SK-MEL-5 (cell line): ENCODE measurements at places on chromosomes 6 and 20.
A peak's percentile ranks its signal among the peaks of the same experiment; 100 is the strongest.

DNA sequence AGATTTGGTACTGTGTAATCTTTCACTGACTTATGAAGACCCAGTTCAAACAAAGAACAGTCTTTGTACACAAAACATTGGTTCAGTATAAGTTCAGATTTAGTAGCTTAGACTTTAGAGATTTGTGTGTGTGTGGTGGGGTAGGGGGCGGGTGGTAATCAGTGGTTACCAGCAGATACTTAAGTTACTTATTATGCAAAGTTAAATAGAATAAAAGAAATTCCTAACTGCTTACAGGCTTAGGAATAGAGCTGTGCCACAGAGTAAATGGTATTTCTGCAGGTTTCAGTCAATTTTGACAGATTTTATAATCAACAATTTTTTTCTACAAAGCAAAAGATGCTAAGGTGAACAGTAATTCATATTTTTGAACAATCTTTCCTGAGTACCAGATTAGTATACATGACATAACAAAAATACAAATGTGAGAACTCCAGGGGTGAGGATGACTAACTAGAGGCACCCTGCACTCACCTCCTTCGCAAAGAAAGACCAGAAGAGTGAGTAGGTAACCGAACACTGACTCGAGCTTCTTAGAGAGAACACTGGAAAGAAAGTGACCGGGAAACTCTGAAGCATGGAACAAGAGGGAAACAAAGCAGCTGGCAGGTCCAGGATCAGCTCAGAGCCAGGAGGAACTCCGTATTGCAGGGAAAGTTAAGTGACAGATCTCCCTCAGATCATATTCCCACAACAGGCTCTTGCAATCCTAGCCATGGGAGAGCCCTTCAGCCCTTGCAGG lies 560.6 kb downstream of the COL12A1 start:
- no peak for DNase-seq

- no peak for DNase-seq
Measured at GRCh38 chr6:135008072-135008940, 46.3 kb downstream of the HBS1L start.

GRCh38 chr20:11205769-11206362 lies 532.1 kb upstream of the JAG1 start:
- peak; percentile 60 for DNase-seq

DNA sequence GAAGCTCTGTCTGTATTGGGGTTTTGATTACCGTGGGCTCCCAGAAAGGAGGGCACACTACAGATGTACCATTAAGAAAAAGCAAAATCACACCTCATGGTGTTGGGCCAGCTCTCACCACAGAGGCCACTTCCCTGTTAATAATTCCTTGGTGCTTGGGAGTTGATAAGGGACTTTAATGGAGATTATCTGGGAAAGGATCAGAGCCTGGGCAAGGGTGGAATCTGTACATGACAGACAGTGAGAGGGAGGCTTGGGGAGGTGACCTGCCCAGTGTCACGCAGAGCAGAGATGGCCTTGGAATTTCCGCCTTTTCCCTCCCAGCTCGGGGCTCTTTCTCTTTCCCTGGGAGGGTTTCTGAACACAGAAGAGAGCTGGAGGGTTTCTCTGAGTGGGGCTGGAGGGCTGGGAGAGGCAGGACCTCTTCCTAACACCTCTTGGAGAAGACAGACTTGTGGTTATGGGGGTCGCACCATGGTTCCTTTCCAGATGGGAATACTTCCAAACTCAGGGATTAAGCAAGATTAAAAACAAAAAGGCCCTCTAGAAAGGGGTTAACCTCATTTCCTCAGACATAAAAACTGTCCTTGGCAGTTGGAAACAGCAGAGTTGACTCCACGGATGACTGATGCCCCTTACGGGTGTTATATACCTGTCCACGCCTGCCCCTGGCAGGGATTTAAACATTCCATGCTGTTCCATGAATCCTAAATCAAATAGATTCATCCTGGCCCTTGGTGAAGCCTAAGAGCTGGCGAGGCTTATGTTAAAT lies 16.8 kb upstream of the KCNK16 start:
- no peak for DNase-seq

GRCh38 chr6:134175532-134176263 lies 123.3 kb upstream of the SLC2A12 start:
- peak; percentile 51 for DNase-seq

DNA sequence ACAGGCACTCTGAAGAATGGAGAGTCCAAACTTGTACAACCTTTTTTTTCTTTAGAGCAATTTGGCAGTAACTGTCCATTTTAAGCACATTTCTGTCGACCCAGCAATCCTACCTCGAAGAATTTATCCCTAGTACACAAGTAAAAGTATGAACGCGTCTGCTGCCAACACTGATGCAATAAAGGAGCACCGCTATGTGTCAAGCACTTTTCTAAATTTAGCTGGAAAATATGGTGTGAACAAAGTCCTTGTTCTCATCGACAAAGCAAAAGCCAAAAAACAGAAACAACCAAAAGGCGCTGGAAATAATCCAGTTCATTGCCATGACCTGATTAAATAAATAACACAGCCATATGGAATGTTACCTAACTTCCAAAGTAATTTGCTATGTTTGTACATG lies 1.1 kb downstream of the DPM1 start:
- no peak for DNase-seq

DNA sequence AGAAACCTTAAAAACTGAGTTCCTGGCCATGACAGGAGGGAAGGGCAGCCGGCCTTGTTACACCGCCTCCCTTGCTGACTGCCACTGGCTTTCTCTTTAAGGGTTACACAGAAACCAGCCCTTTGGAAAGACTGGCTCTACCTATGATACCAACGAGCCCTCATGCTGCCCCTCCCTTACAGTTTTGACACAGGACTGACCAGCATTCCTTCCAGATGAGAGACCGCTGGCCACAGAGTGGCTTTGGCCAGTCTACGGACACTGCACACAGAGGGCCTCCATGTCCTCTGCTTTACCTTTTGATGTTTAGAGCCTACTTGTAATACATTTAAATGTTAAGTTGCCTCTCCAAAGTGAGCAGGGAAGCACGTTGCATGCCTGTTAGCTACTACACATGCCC lies 243.2 kb upstream of the GMDS start:
- no peak for DNase-seq

DNA sequence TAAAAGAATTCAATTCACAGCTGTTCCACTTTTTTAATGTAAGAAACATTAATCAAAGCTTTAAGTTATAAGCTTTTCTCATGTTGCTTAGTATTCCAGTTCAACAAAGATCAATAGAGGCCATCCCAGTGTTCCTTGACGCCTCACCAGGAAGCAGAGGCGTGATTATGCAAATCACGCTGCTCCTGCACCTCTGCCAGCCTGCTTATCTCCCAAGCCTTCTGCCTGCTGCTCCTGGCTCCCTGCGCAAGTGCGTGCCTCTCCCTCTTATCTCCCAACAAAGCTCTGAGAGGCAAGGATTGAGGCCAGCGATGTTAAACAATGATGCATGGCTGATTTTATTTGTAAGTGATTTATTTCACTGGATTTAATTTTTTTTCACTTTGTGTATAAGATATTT lies 42.8 kb downstream of the INSM1 start:
- DNase-seq: no peak

GRCh38 chr6:143368426-143368825 lies 82.1 kb downstream of the ADAT2 start:
- no peak for DNase-seq

DNA sequence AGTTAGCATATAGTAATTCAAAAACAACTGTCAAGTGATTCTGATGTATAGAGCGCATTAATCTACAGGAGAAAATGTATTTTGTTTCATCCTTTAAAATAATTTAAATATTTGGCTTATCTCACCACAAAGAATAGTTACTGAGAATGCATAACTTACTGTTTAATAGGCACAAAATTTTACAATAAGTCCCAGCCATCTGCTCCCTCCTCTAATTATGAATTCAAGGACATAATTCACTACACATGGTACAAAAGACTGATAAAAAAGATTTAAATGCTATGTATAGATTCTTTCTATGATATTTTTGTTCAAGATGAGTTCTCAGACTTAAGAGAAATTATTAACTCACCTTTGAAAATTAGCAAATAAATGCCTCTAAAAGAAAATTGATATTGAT lies 242.0 kb downstream of the FUT9 start:
- no peak for DNase-seq

DNA sequence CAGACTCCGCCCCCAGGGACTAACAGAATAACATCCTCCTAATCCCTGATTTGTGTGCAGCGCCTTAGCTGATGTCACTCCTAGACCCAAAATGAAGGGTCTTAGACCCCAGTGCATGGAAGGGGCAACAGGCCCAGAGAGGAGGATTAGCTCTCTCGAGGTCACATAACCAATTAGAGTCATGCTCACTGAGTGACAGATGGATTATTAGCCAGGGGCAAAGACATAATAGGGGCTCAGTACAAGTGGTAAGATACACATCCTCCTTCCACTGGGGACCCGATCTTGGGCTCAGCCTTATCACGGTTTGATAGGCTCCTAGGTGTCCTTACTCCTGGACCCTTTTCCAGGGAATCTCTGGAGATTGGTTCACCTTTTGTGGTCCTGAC lies 858 bp downstream of the TP53INP2 start:
- no peak for DNase-seq

GRCh38 chr6:64985726-64986125 lies 721.3 kb downstream of the EYS start:
- DNase-seq: no peak

DNA sequence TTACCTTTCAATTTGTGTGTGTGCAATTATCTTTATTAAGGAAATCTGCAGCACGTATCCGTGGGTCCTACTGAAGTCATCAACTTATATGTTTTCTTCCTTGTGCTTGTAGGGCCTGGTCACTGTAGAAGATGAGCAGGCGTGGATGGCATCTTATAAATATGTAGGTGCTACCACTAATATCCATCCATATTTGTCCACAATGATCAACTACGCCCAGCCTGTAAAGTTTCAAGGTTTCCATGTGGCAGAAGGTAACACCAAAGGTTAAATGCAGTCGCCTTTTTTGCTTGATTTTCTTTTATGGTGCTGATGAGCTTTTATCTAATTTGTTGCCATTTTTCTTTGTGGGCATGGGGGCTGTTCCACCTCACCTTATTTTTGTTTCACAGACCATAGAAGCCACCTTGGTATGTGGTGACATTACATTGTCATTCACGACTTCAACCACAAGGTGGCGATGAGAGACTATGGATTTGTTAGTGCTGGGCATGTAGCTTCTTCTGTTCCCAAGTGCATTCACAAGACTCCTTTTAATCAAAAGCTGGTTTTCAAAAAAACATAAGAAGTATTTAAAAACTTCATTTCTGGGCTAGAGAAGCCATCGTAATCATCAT lies 106.5 kb upstream of the LAMP5 start:
- DNase-seq: peak; percentile 81

GRCh38 chr6:148212366-148212765 lies 130.3 kb upstream of the SASH1 start:
- no peak for DNase-seq

GRCh38 chr20:9148291-9148690 lies 79.4 kb downstream of the PLCB4 start:
- DNase-seq: no peak

GRCh38 chr6:33837971-33838665 lies 34.3 kb upstream of the MLN start:
- no peak for DNase-seq

GRCh38 chr6:156887623-156888269 lies 110.6 kb downstream of the ARID1B start:
- no peak for DNase-seq

GRCh38 chr6:48490658-48491057 lies 379.7 kb upstream of the PTCHD4 start:
- peak; percentile 52 for DNase-seq

DNA sequence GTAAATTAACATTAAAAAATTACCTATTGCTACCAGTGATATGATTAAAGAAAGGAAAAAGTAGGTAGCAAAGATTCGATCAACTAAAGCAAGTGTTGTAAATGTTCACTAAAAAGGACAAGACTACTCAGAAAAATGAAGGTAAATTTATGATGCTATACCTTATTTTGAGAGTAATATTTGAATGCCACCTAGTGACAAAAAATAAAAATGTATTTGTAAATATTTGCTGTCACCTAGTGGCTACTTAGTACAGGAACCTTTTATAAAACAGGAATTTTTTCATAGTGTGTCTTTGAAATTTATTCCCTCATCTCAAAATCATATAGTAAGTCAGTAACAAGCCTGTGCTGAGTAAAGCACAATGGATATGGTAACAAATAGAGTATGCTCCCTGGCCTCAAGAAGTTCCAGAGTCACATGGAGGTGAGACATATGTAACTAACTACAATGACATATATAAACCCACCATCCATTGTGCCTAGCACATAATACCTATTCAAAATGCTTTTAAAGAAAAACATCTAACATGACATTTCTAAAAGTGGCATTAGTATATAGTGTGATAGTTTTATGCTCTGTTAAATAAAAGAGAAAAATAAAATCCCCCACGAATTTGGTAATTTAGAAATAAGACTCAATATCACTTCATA lies 193.1 kb upstream of the SIM1 start:
- peak; percentile 54 for DNase-seq

GRCh38 chr6:116568821-116569755 lies 2.2 kb upstream of the RWDD1 start:
- DNase-seq: no peak

DNA sequence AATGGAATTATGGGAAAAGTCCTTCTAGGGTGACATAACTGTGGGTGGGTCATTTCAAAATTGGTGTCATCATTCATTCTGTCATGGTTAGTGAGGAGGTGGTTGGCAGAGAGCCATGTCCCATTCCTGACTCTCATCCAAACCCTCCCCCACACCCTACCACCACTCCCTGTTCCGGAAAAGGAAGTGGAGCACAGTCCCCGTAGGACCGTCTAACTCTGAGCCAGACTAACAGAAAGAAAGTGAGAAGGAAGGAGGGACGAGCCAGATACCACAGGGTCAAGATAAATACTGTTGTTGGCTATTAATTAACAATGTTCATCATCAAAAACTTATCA lies 4.8 kb downstream of the TRIM10 start:
- no peak for DNase-seq

DNA sequence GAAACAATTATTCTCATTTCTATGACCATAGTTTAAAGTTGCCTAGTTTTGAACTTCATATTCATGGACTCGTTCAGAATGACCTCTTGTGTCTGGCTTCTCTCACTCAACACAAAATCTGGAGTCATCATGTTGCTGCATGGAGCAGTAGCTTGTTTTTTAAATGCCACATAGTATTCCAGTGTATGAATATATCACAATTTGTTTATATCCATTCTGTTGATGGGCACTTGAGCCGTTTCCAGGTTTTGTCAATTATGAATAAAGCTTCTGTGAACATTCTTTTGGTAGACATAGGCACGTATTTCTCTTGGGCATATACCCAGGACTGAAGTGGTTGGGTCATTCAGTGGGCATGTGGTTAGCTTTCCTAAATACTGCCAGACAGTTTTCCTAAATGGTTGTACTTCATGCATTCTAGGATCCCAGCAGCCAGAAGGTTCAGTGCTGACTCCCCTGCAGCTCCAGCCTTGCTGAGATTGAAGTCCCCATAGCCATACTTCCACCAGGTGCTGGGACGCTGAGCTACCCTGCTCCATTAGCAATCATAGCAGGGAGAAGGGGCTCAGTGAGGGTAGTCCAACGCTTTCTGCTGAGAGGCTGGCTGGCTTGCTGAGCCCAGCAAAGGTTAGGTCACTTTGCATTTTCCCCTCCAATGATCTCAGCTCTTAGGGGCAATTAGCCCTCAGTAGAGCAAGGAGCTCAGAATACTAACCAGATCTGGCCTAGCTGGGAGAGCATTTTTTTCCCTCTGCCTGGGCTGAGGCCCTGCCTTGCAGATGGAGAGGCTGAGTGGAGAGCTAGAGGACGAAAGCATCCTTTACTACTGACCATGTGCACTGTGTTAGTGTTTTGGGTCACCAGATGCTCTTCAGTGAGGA lies 35.7 kb upstream of the CTNNBL1 start:
- peak; percentile 53 for DNase-seq
